Esophagus squamous epithelium (tissue), 5 donors: ENCODE measurements at places on chromosomes 1 and 21.
A peak's percentile ranks its signal among the peaks of the same experiment; 100 is the strongest.

- peak overlapping the region; percentile 85 for H3K27ac ChIP-seq
- DNase-seq: no peak
- peaks cover 67% of the 10 kb centered on the region for H3K4me1 ChIP-seq
- H3K36me3 ChIP-seq: no peaks in the 10 kb centered on the region
- H3K4me3 ChIP-seq: no peak overlapping the region
Measured at GRCh38 chr1:223176437-223176836, 33.4 kb upstream of the TLR5 start.

GRCh38 chr21:25636727-25637126 is 2.3 kb upstream of the JAM2 start:
- peaks cover 8% of the 10 kb centered on the region for H3K4me1 ChIP-seq
- no peak overlapping the region for H3K4me3 ChIP-seq
- no peaks in the 10 kb centered on the region for H3K36me3 ChIP-seq
- H3K27ac ChIP-seq: no peak overlapping the region
- H3K27me3 ChIP-seq: no peaks in the 10 kb centered on the region
- no peak for DNase-seq

DNA sequence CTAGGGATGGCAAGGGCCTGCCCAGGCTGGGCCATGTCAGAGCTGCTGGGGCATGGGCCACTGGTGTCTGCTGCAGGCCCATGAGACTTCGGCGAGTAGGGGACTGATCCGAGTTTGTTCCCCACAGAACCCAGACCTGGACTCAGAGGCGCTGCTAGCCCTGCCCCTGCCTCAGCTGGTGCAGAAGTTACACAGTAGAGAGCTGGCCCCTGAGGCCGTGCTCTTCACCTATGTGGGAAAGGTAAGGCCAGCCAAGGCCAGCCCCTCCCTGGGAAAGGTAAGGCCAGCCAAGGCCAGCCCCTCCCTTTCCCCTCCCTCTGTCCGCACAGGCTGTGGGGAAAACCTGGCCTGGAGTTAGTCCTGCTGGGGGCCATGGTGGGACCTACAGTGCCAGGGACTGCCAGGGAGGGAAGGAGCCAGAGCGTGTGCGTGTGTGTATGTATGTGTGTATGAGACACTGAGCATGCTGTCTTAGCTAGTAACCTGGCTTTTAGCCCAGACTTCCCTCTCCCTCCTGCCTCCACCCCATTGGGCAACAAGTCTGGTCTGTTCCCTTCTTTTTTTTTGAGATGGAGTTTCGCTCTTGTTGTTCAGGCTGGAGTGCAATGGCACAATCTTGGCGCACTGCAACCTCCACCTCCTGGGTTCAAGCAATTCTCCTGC is 8.0 kb downstream of the FAAH start:
- H3K27ac ChIP-seq: peak overlapping the region; percentile 65
- no peaks in the 10 kb centered on the region for H3K36me3 ChIP-seq
- H3K27me3 ChIP-seq: peaks cover 4% of the 10 kb centered on the region

GRCh38 chr1:230072296-230072695 is 5.3 kb downstream of the GALNT2 start:
- H3K4me1 ChIP-seq: peaks cover 28% of the 10 kb centered on the region
- H3K27me3 ChIP-seq: no peaks in the 10 kb centered on the region

DNA sequence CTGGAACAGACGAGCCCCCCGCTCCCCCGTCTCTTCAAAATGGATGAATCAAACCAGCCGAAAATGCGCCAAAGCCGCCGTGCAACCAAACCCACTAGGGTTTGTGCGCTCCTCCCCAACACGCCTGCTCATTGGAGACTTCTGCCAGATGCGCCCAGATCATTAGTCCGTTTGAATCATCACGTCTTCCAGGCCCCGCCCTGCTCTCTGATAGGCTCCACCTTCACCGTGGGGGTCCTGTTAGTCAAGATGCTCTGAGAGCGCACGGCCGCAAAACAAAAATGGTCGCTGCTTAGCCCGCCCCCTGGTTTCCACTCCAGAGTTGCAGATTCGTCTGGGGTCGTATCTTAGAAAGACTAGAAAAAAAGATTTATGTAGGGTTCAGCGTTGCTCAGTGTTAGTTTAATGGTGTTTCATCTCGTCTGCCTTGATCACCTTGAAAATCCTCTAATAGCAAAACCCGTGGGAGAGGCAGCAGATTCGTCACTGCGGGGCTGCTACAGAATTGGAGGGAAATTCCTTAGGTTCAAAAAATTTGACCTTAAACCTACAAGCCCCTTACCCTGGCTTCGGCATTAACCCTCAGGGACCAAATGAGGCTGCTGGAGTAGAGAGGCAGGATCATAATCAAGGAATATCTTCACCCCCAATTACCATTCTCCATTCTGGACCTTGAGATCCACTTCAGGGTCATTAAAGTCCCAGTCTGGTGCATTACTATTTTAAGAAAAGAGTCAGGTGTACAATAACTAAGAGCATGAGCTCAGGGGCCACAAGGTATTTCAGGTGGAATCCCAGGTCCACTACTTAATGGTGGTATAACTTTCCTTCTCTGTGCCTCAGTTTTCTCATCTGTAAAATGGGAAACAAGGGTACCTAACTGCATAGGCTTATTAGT is at the start of gene NUCKS1:
TSS of gene NUCKS1 (minus strand) at position 45 of the 898 bp plus-strand sequence. CDS start 209 bp downstream, outside the sequence.
- H3K36me3 ChIP-seq: no peaks in the 10 kb centered on the region
- H3K4me3 ChIP-seq: peak within 1 kb of the TSS; percentile 93
- DNase-seq: peak; percentile 93
- H3K27ac ChIP-seq: peak within 1 kb of the TSS; percentile 98
